Activated T-cell treated with anti-CD3 and anti-CD28 coated beads for 48 hours (primary cell): ENCODE measurements at places on chromosomes 2 and 18.

DNA sequence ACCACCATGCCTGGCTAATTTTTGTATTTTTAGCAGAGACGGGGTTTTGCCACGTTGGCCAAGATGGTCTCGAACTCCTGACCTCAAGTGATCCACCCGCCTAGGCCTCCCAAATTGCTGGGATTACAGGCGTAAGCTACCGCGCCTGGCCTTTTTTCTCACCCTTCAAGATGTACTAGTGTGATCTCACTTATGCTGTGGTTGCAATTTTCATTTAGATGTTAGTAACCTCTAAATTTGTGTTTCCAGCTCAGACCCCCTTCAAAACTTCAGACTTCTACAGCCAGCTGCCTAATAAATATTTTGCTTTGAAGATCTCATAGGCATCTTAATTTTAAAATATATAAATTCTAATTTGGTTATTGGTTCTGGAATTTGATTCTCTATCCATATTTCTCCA, 8.0 kb downstream of the SLC38A11 start:
- DNase-seq, result no peak

DNA sequence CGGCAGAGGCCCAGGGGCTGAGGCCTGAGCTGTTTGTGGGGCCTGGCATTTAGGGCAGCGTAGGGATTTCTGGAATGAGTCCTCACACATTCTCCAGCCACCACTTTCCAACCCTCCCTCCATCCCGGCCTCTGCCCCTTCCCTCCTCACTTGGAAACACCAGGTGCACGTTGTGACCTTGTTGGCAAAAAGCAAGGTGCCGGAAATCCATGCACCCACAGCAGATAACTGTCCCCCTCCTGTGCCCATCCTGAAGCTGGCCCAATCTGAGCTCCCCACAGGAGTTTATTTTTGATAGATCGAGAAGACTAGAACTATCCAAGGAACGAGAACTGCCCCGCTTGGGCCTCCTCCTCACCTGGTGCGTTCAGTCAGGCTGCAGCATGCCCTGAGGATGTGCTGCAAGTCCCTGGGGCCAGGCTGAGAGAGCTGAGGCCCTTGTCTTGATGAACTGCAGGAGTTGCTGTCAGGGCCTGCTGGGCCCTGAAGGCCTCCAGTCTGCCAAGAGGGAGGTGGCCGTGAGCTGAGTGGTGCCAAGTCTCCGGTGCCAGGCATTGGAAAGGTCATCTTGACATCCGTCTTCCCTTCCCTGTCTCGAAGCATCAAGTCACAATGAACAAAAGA, 55.8 kb downstream of the CTIF start:
- no peak for DNase-seq

- DNase-seq, result no peak
Observed at GRCh38 chr2:9189901-9190300, 16.7 kb upstream of the ASAP2 start.

DNA sequence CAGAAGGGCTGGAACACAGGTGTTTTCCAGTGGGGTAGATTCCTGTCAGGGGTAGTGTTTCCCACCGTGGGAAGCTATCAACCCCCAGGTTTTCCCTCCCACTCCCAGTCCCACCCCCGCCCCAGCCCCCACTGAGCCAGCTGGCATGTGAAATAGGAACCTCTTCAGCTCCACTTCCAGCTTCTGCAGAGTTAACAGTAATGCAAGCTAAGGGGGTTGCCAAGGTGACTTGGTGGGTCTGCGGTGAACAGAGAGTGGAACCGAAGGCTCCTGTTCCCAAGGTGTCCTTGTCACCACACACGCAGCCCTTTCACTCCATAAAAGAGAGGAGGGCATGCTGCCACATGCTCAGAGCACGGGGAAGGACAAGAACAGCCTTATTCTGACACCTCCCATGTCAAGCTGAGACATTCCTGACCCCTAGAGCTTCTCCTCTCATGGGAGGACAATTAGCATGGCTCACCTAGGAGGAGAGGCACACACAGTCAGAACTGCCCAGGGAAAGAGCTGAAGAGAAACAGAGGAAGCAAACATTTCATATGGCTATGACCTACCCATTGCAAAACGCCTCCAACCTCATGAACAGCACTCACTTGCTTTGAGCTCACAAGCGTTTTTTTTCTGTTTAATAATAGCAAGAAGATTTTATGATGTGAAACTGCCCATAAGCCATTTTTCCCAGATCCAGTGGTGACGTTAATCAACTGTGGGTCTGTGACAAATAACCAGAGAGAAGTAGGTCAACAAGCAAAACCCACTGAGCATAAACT, 39.8 kb upstream of the TBC1D8 start:
- no peak for DNase-seq

- no peak for DNase-seq
Observed at GRCh38 chr2:213640738-213641425, 356.6 kb downstream of the SPAG16 start.

GRCh38 chr2:136129601-136130000, 11.7 kb upstream of the CXCR4 start:
- no peak for DNase-seq
